ENCODE measurements at places on chromosomes 1 and 21.

GRCh38 chr1:187942986-187943385 lies 1114.2 kb downstream of the PLA2G4A start:
- no peak for DNase-seq

DNA sequence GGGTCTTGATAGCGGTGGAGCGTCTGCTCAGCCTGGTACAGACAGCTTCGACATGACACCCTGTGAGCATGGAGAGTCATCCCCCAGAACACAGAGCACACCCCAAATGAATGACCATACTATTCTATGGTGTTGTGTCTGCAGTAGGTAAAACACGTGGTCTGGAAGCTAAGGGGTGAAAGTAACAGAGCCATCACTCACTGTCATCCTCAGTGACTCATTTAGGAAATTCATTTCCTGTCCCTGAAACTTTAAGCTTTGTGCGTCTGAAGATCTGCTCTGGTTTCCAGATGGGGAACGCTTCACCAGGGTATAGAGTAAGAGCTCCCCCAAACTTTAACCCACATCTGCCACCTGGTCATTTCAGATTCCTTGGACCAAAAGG lies 94.8 kb upstream of the DISP3 start:
- no peak for DNase-seq

- DNase-seq, result no peak
Measured at GRCh38 chr1:208551633-208552320, 307.6 kb upstream of the PLXNA2 start.

GRCh38 chr1:98700228-98700627 lies 38.7 kb downstream of the SNX7 start:
- no peak for DNase-seq

GRCh38 chr1:53511933-53512806 lies 53.0 kb downstream of the DMRTB1 start:
- DNase-seq, result no peak

DNA sequence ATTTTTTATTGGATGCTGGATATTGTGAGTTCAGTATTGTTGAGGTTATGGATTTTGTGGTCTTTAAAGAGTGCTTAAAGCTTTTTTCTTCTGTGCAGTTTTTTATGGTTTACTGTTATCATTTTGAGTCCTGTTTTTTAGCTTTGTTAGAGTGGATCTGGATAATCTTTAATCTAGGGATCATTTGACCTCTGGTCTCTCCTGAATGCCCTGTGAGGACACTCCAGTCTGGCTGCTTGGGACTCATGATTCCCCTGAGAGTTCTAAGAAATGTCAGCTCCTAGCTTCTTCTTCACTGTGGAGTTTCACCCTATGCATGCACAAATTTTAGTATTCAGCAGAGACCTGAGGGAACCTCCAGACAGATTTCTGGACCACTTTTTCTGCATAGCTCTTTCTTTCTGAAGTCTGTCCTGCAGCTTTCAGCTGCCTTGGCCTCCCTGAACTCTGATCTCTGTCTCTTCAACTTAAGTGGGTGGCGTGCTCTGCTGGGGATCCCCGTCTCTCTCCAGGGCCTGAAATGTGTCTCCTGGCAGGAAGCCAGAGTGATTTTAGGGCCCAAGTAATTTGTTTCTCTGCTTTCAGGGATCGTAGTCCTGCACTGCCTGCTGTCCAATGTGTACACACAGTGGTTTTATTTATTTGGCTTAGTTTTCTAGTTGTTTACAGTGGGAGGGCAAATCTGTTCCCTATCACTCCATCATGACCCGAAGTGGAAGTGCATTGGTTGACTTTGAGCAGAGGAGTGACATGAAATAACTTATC lies 14.7 kb downstream of the PEX14 start:
- DNase-seq, result no peak

DNA sequence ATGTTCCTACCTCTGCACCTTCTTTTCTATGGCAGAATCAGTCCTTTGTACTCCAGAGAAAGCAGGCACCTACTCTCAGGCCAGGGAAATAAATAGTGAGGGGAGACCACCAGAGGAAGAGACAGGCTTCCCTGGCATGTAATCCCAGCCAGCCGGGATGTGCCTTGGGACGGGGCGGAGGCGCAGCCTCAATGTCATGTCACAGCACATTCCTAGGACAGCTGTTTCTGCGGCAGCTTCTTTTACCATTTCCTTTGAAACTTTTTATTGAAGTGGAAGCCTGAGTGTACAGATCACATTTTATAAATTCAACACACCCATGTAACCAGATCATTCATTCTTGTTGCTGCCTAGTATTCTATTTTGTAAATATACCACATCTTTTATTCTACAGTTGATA lies 67.9 kb upstream of the ZNF326 start:
- DNase-seq, result no peak

- no peak for DNase-seq
Measured at GRCh38 chr1:74324684-74325448, 89.7 kb downstream of the TNNI3K start.

GRCh38 chr1:151935154-151935553 lies 25.8 kb upstream of the THEM4 start:
- DNase-seq, result no peak

DNA sequence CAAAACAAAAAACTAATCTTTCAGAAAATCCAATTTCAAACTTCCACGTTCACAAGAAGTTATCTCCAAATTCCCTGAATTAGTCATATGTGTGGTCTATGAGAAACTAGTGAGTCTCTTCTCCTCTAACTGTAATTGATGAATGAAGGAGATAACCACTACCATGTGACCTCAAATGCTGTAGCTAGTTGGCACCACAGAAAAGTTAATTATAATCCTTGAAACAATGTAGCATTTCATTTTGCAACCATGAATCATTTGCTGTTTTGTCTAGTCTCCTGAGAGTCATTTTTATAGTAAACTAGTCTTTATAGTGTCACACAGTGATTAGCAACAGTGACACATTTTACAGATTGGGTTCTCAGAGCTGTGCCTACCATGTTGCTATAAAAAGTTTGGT lies 287.5 kb downstream of the LRRIQ3 start:
- no peak for DNase-seq

- no peak for DNase-seq
Measured at GRCh38 chr1:41658431-41659158, 174.1 kb upstream of the EDN2 start.

DNA sequence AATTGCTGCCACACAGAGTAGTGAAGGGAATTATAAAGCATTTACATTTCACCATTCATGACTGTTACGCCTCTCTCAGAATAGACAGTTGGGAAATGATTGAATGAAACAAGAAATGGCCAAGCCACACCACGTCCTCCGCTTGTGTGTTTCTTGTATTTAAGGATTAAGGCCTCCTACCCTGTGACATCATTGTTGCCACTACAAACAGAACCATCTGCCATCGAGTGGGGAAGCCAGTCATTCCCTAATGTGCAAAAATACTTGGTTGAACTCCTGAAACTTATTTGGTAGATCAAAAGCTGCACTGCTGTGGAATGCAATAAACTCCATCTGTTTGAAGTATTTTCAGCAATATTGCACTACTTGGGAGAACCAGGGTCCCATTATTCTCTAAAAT lies 99.0 kb upstream of the C1orf105 start:
- DNase-seq, result no peak

GRCh38 chr1:151854658-151855057 lies 1.1 kb upstream of the THEM5 start:
- DNase-seq, result no peak

DNA sequence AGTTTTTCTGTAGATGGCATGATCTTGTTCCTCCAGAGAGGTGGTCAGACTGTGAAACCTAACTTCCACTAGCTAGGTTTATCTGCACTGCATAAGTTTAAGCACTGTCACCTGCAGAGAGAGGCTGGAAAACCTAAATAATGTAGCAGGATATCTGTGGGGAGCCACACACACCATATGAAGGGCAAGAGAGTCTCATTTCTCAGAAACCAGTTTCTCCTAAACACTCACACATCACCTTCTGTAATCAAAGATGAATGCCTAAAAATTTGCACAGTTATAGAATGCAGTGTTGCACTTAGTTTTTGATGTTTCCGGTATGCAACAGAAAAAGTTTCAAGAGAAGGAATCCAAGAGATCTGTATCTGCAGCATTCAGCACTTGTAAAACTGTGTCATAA lies 654.6 kb downstream of the ADGRL2 start:
- no peak for DNase-seq

DNA sequence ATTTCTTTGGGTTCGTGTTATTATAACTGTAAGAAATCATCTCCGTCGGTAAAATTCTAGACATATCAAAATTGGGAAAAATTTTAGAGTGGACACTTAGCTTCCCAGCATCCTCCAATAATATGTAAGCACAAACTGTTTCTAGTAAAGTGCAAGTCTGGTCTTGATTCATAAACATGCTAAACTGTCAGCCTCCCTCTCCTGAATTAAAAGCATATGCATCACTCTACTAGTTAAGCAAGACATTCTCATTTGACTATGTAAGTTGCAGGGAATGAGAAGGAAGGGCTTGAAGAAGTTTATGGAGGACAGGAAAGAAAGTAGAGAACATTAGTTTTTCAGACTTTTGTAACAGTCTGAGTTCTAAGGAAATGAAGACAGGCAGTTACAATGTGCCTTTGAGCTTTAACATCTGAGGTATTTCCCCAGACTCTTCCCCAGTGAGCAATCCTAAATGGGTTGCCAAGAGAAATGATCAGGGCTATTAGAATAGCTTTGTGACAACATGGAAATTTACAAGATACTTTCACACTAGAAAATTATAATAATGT lies 90.0 kb downstream of the TYW3 start:
- no peak for DNase-seq

GRCh38 chr1:209421186-209421585 lies 162.3 kb upstream of the CAMK1G start:
- DNase-seq, result no peak

DNA sequence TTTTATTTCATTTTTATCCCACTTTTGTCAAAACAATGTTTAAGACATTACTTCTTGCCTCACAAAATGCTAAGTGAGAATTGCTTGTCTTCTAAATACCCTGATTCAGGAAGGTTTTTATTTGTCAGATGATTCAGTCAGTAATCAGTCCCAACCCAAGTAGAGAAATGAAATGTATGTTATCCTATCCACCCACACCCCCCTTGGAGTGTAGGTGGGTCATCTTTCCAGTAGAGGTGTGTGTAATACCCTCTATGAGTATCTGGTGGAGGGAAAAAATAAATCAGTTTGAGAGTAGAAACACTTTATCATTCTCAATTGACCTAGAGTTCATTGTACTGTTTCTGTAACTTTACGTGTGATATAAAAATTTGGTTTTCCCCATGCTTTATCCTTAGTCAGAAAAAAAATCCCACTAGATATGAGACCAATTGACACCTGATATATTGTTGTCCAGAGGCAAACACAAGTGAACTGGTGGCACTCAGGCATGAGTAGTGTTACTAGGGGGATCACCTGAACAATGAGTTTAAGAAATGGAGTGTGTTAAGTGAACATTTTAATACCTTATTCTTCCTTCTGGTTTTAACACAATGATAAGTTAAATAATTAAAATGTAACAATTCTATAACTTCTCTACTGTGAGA lies 153.8 kb upstream of the C1orf105 start:
- DNase-seq, result no peak
